ENCODE measurements at places on chromosomes 12 and 14.

DNA sequence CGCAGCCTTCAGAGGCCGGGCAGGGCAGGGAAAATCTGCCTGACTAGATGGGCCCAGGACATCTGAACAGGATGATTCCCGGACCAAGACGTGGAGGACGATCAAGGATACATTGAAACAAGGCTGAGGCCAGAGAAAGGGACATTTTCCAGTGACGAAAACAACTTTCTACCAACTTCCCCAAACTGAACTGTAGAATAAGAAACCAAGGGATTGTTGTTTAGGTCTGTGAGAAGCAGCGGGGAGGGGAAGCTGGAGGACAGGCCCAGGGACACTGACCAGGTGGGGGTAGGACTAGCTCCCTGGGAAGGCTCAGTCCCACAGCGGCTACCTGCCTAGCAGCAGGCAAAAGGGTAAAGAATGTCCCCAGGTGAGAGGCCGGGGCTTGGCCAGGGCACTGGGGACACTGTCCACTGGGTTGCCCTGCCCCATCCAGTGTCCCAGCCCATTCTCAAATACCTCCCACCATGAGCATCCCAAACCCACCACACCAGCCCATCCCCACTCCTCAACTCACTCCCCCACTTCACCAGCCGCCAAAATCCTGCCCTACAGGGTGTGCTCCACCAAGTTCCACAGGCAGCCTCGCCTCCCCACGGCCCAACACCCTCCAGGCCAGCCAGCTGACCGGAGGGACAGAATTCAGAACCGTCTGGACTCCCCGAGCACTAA is 995 bp downstream of the TNFRSF1A start:
- DNase-seq: no peak

DNA sequence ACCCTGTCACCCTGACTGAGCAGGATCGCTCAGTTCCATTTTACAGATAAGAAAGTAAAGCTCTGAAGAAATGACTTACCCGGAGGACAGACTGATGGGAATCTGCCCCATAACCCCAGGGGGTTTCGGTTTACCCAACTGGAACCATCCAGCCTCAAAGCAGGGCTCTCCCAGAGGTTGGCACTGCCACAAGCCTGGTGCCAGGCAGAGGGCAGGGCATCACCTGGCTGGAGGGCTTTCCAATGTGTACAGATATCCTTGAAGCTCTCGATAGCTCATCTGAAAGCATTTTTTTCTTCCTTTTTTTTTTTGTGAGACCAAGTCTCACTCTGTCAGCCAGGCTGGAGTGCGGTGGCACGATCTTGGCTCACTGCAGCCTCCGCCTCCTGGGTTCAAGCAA is 33.2 kb downstream of the STON2 start:
- no peak for DNase-seq

GRCh38 chr12:23555825-23556207 is 393.7 kb downstream of the SOX5 start:
- DNase-seq: no peak

GRCh38 chr12:110993434-110993833 is 73.1 kb upstream of the MYL2 start:
- no peak for DNase-seq

GRCh38 chr12:77102691-77103090 is 37.3 kb upstream of the E2F7 start:
- DNase-seq: no peak

- DNase-seq: no peak
Measured at GRCh38 chr12:42705863-42706262, 116.3 kb upstream of the PRICKLE1 start.

- DNase-seq: no peak
Measured at GRCh38 chr12:49550693-49551252, 11.9 kb downstream of the KCNH3 start.

DNA sequence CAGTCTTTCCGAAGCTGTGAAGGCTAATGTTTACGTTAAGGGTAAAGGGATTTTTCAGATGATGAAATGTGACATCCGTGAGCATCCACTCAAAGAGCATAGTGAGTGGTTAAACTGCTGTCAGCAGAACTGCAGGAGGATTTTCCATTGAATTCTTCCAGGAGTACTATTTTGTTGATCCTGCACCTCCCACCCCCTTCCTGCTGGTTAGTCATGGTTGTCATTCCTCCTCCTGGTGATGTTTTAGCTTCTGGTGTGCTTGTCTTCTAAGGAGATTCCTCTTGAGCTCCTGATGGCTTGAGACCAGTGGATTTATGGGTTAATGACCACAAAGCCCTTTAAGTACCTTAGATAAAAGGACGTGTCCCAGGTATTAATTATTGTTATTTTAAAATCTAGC is 2.4 kb upstream of the GPRC5D start:
- no peak for DNase-seq

GRCh38 chr12:105799103-105799502 is 339.7 kb downstream of the NUAK1 start:
- DNase-seq: no peak

DNA sequence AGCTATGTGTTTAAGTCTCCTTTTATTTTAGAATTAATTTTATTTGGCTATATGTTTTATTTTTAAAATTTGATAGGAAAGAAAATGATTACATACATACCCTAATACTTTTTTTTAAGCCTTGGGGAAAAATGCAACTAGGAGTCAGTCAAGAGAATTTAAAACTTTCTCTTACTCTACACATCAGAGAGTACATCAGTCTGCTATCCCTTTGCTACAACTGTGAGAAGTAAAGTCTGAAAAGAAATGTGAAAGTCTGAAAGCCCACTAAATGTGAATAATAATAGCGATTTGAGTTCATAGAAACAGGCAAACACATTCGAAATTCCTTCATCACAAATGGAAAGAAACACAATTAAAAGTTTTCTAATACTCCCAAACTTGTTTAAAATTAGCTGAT is 95.0 kb downstream of the PTPRQ start:
- no peak for DNase-seq

DNA sequence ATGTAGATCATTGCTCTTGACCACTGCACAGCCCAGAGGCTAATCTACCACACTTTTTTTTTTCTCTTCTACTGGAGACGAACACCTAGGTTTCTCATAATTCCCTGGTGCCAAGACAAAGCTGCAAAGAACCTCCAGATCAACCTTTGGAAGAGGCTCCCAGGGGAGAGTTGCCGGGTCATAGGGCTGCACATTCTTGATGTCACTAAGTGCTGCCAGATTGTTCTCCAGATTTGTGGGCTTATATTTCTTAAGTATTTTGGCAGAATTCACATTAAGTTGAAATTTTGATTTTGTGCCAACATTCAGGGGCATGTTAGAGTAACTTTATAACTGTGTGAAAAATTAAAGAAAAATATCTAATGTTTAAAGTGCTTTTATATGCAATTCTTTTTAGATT is 13.5 kb upstream of the PDZRN4 start:
- DNase-seq: no peak

DNA sequence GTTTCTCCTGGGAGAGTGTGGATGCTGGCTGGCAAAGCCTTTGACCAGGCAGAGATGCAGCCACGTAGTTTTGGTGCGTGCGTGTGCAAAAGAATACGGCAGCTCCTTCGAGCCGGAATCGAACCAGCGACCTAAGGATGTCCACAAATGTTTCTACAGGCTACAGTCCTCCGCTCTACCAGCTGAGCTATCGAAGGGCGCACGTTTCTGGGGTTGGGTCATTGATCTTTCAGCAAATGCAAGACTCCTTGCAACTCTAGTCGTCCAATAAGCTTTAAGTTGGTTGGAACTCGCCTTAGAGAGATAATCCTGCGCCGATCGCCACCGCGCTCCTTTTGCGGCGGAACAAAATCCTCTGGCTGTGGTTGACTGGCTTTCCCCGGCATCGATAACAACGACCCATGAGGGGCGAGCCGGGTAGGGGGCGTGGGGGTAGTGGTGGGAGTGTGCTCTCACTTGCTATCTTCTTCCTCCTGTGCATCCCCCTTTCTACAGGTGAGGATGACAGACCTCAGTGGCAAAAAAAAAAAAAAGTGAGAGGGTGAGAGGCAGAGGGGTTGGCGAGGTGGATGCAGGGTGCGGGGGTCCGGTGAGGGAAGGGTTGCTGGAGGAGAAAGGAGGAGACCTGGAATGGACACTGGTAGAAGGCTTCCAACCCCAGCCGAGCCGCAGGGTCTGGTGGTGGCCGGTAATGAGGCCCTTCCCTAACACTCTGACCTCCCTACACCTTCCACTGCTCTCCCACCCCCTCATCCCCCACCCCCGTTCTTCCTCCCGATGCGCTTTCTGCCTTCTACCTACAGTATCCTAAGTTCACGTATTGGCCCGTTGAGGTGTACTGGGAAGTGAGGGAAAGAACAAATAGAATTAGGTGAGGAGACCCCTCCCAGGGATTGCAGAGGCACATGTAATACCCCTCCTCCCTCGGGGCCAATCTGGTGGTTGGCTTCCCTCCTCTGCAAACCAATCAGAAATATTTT is 11.8 kb upstream of the OR6S1 start:
- no peak for DNase-seq

- no peak for DNase-seq
Measured at GRCh38 chr14:65074449-65075150, 27.7 kb downstream of the MAX start.

Data from NCI-H1694 (cell line).